ENCODE measurements at places on chromosomes 3 and 15. TPM values are rescaled to one million over a fixed set of nuclear protein-coding genes. Genes with fewer than 3 reads are reported as not detected.

PPM1M gene
- total RNA-seq: 22.8 TPM

SLC22A14 gene
- total RNA-seq: not detected

CXCR6 gene
- 3.1 TPM for total RNA-seq

LCTL gene
- not detected for total RNA-seq

ZDHHC23 gene
- total RNA-seq: 31.1 TPM

RTP3 gene
- total RNA-seq: not detected

ACTRT3 gene
- 2.0 TPM for total RNA-seq

OR5H6 gene
- total RNA-seq: not detected

DUOXA2 gene
- total RNA-seq: 48.4 TPM

CKMT1A gene
- 4.3 TPM for total RNA-seq

IQCF5 gene
- total RNA-seq: not detected

KPNA1 gene
- 41.1 TPM for total RNA-seq

CHRNA5 gene
- total RNA-seq: not detected

CSTA gene
- 0.94 TPM for total RNA-seq

DNA sequence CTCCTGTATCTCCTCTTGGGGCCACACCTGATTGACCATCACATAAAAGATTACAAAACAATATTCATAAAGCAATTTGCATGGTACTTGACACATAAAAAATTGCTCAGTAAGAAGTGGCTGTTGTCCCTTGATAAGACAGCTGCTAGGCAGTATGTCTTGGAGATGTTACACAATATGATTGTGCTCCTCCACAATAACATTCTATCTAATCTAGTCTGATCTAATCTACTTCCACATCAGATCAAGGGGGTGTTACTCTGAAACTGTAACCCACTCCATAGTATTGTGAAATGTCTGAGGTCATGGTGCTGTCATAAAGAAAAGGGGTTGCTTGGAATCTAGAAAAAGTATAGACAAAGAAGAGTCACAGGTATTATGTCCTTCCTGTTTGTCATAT is 23.4 kb upstream of the AQP9 start:
- DNase-seq: no peak
- no peak overlapping the region for H3K4me3 ChIP-seq
- H3K36me3 ChIP-seq: no peaks in the 10 kb centered on the region
- no peaks in the 10 kb centered on the region for H3K27me3 ChIP-seq
- no peaks in the 10 kb centered on the region for H3K4me1 ChIP-seq

DNA sequence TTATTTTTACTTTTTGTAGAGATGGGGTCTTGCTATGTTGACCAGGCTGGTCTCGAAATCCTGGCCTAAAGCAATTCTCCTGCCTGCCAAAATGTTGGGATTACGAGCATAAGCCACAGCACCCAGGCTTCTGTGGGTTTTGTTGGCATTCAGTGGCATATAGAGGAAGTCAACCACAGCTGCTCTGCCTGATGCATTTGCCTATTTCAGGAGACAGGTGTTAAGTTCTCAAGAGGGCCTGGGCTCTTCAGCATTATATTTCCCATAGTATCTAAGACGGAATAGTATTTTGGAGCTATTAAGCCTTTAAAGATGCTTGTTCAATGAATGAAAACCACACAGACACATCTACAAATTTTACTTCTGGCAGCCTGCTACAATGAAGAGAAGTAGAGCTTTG is 73.5 kb upstream of the CSPG5 start:
- H3K4me1 ChIP-seq: peaks cover 12% of the 10 kb centered on the region
- H3K4me3 ChIP-seq: no peak overlapping the region
- no peaks in the 10 kb centered on the region for H3K36me3 ChIP-seq

- H3K27ac ChIP-seq: no peak overlapping the region
- no peaks in the 10 kb centered on the region for H3K27me3 ChIP-seq
- no peak overlapping the region for H3K4me3 ChIP-seq
Measured at GRCh38 chr3:17552351-17552750, 190.1 kb downstream of the TBC1D5 start.

GRCh38 chr15:91632981-91633380 is 220.5 kb upstream of the SLCO3A1 start:
- no peaks in the 10 kb centered on the region for H3K27me3 ChIP-seq
- no peak for DNase-seq
- no peaks in the 10 kb centered on the region for H3K36me3 ChIP-seq

DNA sequence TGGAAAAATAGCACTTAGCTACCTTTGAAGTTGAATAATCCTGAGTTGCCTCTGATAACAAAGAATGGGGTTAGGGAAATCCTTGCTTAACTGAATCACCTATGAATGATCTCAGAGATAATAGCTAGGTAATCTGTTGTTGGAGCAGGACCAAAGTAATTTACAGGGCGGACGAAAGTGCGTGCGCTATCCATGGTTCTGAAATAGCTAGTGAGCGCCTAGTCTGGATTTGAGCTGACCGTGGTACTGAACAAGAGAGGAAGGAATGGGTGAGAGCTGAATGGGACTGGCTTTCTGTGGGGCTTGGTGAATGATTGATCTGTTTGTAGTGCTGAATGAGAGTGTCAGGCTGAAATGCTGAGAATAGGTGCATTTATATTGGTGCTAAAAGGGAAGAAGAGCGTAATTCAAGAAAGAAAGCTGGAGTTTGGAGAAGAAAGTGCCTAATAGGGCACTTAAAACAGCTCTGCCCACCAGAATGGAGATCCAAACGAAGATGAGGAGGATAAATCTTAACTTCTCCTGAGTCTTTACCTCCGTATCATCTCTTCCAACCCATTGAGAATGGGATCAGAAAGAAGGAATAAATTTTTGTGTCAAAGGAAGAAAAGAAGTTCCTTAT is 10.1 kb downstream of the SCN10A start:
- no peaks in the 10 kb centered on the region for H3K27me3 ChIP-seq
- H3K4me1 ChIP-seq: no peaks in the 10 kb centered on the region
- H3K36me3 ChIP-seq: no peaks in the 10 kb centered on the region
- H3K27ac ChIP-seq: no peak overlapping the region
- DNase-seq: peak; percentile 17
- no peak overlapping the region for H3K4me3 ChIP-seq

GRCh38 chr3:15440891-15441290 is 13.5 kb downstream of the EAF1 start:
- no peaks in the 10 kb centered on the region for H3K27me3 ChIP-seq
- no peak for DNase-seq
- H3K27ac ChIP-seq: no peak overlapping the region
- H3K4me1 ChIP-seq: no peaks in the 10 kb centered on the region

- peaks cover 11% of the 10 kb centered on the region for H3K36me3 ChIP-seq
- peaks cover 14% of the 10 kb centered on the region for H3K4me1 ChIP-seq
- H3K4me3 ChIP-seq: no peak overlapping the region
- H3K27me3 ChIP-seq: no peaks in the 10 kb centered on the region
- peak overlapping the region; percentile 7 for H3K27ac ChIP-seq
- no peak for DNase-seq
Measured at GRCh38 chr15:96330064-96330449, 443 bp upstream of the NR2F2 start.

GRCh38 chr3:62653796-62654195 is 221.4 kb downstream of the CADPS start:
- no peaks in the 10 kb centered on the region for H3K27me3 ChIP-seq
- no peak overlapping the region for H3K27ac ChIP-seq
- no peak overlapping the region for H3K4me3 ChIP-seq

GRCh38 chr3:124660599-124660998 is 69.7 kb upstream of the UMPS start:
- no peak for DNase-seq
- H3K36me3 ChIP-seq: no peaks in the 10 kb centered on the region
- no peak overlapping the region for H3K4me3 ChIP-seq
- no peak overlapping the region for H3K27ac ChIP-seq
- H3K4me1 ChIP-seq: no peaks in the 10 kb centered on the region
- no peaks in the 10 kb centered on the region for H3K27me3 ChIP-seq

- DNase-seq: no peak
- H3K27ac ChIP-seq: no peak overlapping the region
- H3K4me3 ChIP-seq: no peak overlapping the region
- H3K4me1 ChIP-seq: no peaks in the 10 kb centered on the region
Measured at GRCh38 chr15:28868744-28869345, 16.9 kb upstream of the APBA2 start.

- no peaks in the 10 kb centered on the region for H3K36me3 ChIP-seq
- no peaks in the 10 kb centered on the region for H3K27me3 ChIP-seq
- H3K4me1 ChIP-seq: peaks cover 7% of the 10 kb centered on the region
- H3K4me3 ChIP-seq: no peak overlapping the region
Measured at GRCh38 chr3:114730397-114730796, 416.7 kb downstream of the ZBTB20 start.

GRCh38 chr3:184914628-184915027 is 102.7 kb downstream of the VPS8 start:
- no peak for DNase-seq
- no peak overlapping the region for H3K4me3 ChIP-seq
- peaks cover 4% of the 10 kb centered on the region for H3K4me1 ChIP-seq
- no peak overlapping the region for H3K27ac ChIP-seq
- no peaks in the 10 kb centered on the region for H3K27me3 ChIP-seq
- no peaks in the 10 kb centered on the region for H3K36me3 ChIP-seq

- H3K27me3 ChIP-seq: no peaks in the 10 kb centered on the region
- no peaks in the 10 kb centered on the region for H3K4me1 ChIP-seq
- no peak overlapping the region for H3K27ac ChIP-seq
Measured at GRCh38 chr3:102037209-102037608, 187.9 kb downstream of the NFKBIZ start.

DNA sequence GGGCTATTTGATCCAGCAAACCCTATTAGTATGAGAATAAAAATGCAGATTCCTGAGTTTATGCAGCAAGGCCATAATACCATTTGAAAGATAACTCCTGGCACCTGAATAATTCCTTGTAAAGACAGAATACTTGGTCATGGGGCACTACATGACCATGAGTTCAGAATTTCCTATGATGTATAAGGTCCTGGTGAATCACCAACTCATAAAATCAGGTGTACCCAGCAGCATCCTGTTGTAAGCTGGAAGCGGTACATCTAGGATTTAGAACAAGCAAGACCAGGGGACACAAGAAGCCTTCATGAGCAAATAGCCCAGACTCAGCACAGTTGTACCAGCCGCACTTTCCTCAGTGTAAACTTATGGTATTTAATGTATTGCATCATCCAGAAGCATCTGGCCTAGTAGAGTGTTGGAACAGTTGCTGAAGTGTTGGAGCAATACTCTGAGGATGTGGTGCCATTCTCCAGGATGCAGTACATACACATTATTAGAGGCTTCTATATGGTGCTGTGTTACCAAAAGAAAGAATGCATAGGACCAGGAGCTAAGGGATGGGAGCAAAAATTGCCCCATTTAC is 233.4 kb downstream of the SQOR start:
- no peak overlapping the region for H3K4me3 ChIP-seq
- H3K27ac ChIP-seq: no peak overlapping the region
- DNase-seq: no peak
- H3K4me1 ChIP-seq: no peaks in the 10 kb centered on the region
- no peaks in the 10 kb centered on the region for H3K27me3 ChIP-seq

DNA sequence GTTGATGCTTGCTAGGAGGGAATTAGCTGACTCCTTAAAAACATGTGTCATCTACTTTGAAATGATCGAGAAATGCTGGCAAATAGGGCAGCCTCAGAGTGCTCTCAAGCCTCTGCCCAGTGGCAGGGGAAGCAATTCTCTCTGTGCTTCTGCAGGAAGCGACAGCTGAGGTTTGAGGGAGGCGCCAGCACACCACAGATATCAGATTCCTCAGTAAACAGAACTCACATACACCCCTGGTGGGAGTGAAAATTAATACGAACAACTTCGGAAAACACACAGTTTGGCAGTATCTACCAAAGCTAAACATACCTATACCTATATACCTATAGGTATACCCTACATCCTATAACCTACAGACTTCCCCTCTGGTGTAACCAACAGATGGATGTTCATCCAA is 61.3 kb downstream of the NSMCE3 start:
- H3K27ac ChIP-seq: no peak overlapping the region
- peak; percentile 6 for DNase-seq
- no peaks in the 10 kb centered on the region for H3K27me3 ChIP-seq

DNA sequence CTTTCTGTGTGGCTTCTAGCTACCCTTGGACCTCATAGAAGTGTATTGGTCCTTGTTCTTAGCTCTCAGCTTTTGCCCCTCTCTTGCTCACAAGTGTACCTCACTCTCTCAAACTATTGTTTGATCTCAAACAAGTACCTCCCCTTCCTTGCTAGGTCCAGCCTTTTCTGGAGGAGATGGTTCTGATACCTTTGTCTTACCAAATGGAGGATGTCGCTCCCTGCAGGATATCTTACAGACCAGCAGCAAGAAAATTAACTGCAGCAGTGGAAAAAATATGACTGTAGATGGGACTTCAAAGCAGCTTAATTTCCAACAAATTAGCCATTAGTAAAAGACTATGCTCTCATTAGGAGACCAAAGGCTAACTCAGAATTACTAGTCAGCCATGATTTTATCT is 388.1 kb upstream of the ROBO2 start:
- no peak overlapping the region for H3K4me3 ChIP-seq
- H3K36me3 ChIP-seq: no peaks in the 10 kb centered on the region
- H3K27me3 ChIP-seq: no peaks in the 10 kb centered on the region
- H3K4me1 ChIP-seq: no peaks in the 10 kb centered on the region
- DNase-seq: no peak

- peak overlapping the region; percentile 79 for H3K27ac ChIP-seq
- no peak for DNase-seq
- H3K27me3 ChIP-seq: no peaks in the 10 kb centered on the region
- peaks cover 30% of the 10 kb centered on the region for H3K4me1 ChIP-seq
Measured at GRCh38 chr3:123067689-123068600, 1.1 kb downstream of the PDIA5 start.

GRCh38 chr3:188929137-188929536 is 242.6 kb upstream of the TPRG1 start:
- no peaks in the 10 kb centered on the region for H3K36me3 ChIP-seq
- H3K27me3 ChIP-seq: no peaks in the 10 kb centered on the region
- no peak overlapping the region for H3K27ac ChIP-seq
- H3K4me1 ChIP-seq: peaks cover 32% of the 10 kb centered on the region

GRCh38 chr15:26355472-26356074 is 417.3 kb downstream of the GABRB3 start:
- no peak for DNase-seq
- H3K4me1 ChIP-seq: no peaks in the 10 kb centered on the region
- no peak overlapping the region for H3K27ac ChIP-seq
- H3K27me3 ChIP-seq: no peaks in the 10 kb centered on the region
- no peak overlapping the region for H3K4me3 ChIP-seq
- H3K36me3 ChIP-seq: no peaks in the 10 kb centered on the region

DNA sequence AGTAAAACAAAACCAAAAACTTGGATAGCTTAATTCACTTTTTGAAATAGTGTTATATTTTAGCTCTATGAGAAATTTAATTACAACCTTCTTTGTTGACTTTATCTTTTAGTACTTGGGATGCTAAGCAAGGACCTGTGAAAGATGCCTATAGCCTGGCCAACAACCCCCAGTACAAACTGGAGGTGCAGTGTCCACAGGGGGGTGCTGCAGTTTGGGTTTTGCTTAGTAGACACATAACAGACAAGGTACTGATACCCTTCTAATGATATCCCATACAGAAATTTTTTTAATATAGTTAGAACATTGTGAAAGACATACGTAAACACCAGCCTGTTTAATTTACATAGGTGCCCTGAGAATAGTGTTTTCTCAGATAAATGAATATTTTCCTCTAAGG is 35.3 kb downstream of the CAPN7 start:
- H3K4me1 ChIP-seq: no peaks in the 10 kb centered on the region
- H3K27ac ChIP-seq: no peak overlapping the region
- H3K4me3 ChIP-seq: no peak overlapping the region
- peak; percentile 30 for DNase-seq

- no peak overlapping the region for H3K27ac ChIP-seq
- peaks cover 8% of the 10 kb centered on the region for H3K4me1 ChIP-seq
- no peaks in the 10 kb centered on the region for H3K27me3 ChIP-seq
- peak; percentile 62 for DNase-seq
- H3K36me3 ChIP-seq: no peaks in the 10 kb centered on the region
Measured at GRCh38 chr15:92082006-92082843, 228.7 kb downstream of the SLCO3A1 start.

GRCh38 chr3:79558943-79559342 is 208.9 kb downstream of the ROBO1 start:
- H3K27ac ChIP-seq: no peak overlapping the region
- H3K4me3 ChIP-seq: no peak overlapping the region
- no peaks in the 10 kb centered on the region for H3K27me3 ChIP-seq
- no peaks in the 10 kb centered on the region for H3K4me1 ChIP-seq
- DNase-seq: no peak
